Suprapubic skin (tissue), 4 donors: ENCODE measurements at places on chromosomes 4 and X. TPM values are rescaled to one million over a fixed set of nuclear protein-coding genes. Genes with fewer than 3 reads are reported as not detected.

- H3K27ac ChIP-seq, result no peak overlapping the region
- no peaks in the 10 kb centered on the region for H3K27me3 ChIP-seq
- H3K36me3 ChIP-seq, result no peaks in the 10 kb centered on the region
- no peak overlapping the region for H3K4me3 ChIP-seq
- DNase-seq, result no peak
Measured at GRCh38 chr4:37936889-37937498, 23.2 kb upstream of the PTTG2 start.

DNA sequence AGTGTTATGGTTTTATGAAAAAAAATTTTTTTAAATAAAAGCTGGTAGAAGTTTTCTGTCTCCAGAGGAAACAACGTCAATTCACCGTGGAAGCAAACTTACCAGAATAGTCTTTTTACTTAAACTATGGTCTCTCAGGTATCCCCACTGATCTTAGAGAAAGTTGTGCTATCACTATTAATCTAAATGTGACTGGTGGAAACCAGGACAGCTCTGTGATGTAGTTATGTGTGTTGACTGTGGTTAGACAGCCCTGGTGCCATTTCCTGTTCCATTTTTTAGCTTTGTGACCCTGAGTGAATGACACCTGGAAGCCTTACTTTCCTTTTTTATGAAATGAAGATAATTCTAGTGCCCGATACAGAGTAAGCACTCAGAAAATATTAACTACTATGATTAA, 111.8 kb upstream of the HUWE1 start:
- no peak overlapping the region for H3K27ac ChIP-seq
- DNase-seq, result no peak
- H3K36me3 ChIP-seq, result no peaks in the 10 kb centered on the region
- H3K4me3 ChIP-seq, result no peak overlapping the region

DNA sequence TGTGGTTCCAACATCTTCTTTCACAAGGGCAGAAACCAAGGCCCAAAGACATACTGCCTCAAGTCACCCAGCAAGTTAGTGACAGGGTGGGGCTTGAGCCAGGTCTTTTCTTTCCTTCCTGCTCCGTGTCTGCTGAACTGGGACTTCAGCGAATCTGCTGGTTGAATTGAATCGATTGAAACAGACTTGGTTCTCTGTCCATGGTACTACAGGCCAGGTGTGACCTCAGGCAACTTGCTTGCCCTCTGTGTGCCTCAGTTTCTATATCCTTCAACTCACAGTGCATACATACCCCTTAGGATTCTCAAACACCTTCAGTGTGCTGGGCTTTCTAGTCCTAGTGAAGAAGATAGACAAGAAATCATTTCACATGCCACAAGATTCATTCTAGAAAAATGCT, 2.0 kb upstream of the ABLIM2 start:
- H3K27ac ChIP-seq, result no peak overlapping the region
- peaks cover 4% of the 10 kb centered on the region for H3K27me3 ChIP-seq
- H3K36me3 ChIP-seq, result no peaks in the 10 kb centered on the region
- DNase-seq, result no peak
- peaks cover 32% of the 10 kb centered on the region for H3K4me1 ChIP-seq

GRCh38 chrX:100409610-100410590, at the start of gene PCDH19:
Gene PCDH19, minus strand, starts transcription at chrX:100410273. Its CDS starts 1,676 bp downstream, at chrX:100408597.
- peak within 1 kb of the TSS; percentile 47 for H3K4me3 ChIP-seq
- no peak within 1 kb of the TSS for H3K27ac ChIP-seq
- H3K4me1 ChIP-seq, result peaks cover 31% of the 10 kb centered on the region
- peak; percentile 59 for DNase-seq

DNA sequence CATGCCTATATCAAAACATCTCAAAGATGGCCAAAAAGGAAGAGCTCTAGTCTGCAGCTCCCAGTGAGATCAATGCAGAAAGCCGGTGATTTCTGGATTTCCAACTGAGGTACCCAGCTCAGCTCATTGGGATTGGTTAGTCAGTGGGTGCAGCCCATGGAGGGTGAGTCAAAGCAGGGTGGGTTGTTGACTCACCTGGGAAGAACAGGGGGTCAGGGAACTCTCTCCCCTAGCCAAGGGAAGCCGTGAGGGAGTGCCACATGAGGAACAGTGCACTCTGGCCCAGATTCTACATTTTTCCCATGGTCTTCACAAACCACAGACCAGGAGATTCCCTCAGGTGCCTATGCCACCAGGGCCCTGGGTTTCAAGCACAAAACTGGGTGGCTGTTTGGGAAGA, 57.3 kb upstream of the FGF16 start:
- DNase-seq, result no peak
- no peaks in the 10 kb centered on the region for H3K36me3 ChIP-seq
- no peak overlapping the region for H3K27ac ChIP-seq
- no peak overlapping the region for H3K4me3 ChIP-seq
- H3K4me1 ChIP-seq, result no peaks in the 10 kb centered on the region

Gene PLK4
- total RNA-seq, result 5.0 TPM
